H9 (cell line): ENCODE measurements at places on chromosomes 13 and 19. TPM values are rescaled to one million over a fixed set of nuclear protein-coding genes. Genes with fewer than 3 reads are reported as not detected.

DNA sequence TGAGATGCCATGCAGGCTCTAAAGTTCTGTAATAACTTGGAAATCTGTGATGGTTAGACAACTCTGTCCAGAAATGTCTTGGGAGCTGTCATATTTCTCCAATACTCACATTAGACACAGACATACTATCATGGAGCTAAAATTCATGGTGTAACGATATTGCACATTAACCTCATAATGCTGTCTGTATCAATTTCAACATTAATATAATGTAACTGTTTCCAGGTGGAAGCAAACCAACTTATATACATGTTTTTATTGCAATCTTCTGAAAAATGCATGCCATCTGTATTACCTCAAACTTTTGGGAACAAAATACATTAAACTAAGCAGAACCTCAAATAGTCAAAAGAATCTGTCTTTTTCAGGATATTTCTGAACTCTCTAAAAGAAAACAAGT is 14.7 kb upstream of the SPART start:
- DNase-seq: no peak

The HTR2A gene
- not detected in 2 replicates for total RNA-seq

DNA sequence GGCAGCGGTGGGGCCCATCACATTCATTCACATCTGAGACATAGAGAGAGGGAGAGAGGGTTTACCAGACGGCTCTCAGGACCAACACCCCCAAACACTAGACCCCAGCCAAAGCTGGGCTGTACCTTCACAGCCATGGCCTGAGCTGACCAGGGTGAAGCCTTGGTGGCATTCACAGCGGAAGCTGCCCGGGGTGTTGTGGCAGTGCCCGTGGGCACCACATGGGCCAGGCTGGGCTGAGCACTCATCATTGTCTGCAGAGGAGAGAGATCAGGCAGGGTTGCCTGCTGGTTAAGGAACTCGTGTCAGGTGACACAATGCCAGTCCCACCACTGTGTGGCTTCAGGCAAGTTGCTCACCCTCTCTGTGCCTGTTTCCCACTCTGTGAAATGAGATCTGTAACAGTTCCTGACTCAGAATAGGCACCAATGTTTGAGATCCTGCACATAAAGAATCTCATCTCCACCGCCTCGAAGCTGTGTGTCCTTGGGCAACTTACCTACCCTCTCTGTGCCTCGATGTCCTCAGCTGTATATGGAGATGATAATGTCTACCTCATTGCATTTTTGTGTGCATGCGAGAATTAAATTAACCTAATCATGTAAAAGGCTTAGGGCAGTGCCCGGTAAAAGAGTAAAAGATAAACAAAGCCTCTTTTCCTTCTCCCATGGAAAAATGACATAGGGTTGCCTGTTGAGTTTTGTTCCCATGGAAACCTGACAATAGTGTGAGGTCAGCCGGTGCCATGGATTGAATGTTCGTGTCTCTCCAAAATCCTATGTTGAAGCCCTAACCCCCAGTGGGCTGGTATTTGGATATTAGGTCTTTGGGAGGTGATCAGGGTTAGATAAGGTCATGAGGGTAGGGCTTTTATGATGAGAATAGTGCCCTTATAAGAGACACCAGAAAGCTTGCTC is 22.9 kb downstream of the CCL25 start:
- DNase-seq: no peak

GRCh38 chr13:99985241-99985874 is 3.8 kb downstream of the ZIC2 start:
- peak; percentile 65 for DNase-seq
